PC-3 (cell line): ENCODE measurements at places on chromosomes 16 and 17. TPM values are rescaled to one million over a fixed set of nuclear protein-coding genes. Genes with fewer than 3 reads are reported as not detected.

ZNF205 gene
- 19.0 and 27.0 TPM in 2 replicates for total RNA-seq

C16orf90 gene
- total RNA-seq = not detected in 2 replicates

COPZ2 gene
- 0.63 and 1.3 TPM in 2 replicates for total RNA-seq

GRCh38 chr17:64491034-64491860 lies 5.6 kb downstream of the POLG2 start:
- peak; percentile 67 for DNase-seq

GRCh38 chr17:298791-299450 lies 53.7 kb downstream of the RPH3AL start:
- DNase-seq = no peak

DNA sequence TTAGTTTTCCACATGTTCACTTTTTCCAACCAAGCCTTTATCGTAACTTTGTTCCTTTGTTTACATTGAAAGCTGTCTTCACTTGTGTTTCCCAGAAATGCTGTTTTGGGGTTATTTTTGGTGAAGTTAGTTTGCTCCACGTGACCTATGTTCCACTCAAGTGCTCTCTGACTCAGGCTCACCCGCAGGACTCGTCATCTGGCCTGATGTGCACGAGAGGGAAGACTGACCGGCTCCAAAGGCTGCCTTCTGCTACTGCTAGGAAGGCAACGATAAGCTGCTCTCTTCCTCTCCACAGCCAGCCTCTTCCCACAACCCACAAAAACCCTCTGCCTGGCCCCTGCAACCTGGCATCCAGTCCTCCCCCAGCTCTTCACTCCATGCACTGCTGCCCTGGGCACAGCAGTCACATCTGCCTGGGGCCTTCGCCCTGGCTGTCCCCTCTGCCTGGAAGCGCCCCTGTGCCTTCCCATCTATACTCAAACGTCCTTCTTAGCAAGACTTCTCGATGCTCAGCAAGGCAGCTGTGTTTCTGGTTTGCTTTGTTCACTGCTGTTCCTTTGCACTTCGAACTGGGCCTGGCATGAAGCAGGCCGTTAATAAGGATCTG lies 28.0 kb downstream of the ZCCHC14 start:
- peak; percentile 61 for DNase-seq

DNA sequence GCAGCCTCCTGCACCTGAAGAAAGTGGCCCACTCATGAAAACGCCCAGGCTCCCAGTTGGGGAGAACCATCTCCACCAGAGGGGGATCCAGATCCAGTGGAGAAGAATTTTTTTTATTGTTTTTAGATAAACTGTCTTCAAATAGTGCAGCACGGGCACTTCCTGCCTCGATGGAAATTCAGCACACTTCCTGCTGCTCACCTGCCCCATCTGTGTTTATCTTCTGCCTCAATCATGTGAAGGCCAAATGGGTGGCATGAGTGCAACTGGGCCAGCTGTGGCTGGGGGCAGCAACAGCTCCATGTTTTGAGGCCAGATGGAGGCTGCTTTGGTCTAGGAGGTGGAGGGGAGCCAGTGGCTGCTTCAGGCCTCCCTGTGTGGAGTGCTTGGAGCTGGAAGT lies 75.9 kb upstream of the WSB1 start:
- DNase-seq = no peak

GRCh38 chr16:57169327-57169726 lies 16.5 kb downstream of the PSME3IP1 start:
- DNase-seq = no peak

GRCh38 chr16:1152123-1152638 lies 725 bp upstream of the CACNA1H start:
- no peak for DNase-seq

DNA sequence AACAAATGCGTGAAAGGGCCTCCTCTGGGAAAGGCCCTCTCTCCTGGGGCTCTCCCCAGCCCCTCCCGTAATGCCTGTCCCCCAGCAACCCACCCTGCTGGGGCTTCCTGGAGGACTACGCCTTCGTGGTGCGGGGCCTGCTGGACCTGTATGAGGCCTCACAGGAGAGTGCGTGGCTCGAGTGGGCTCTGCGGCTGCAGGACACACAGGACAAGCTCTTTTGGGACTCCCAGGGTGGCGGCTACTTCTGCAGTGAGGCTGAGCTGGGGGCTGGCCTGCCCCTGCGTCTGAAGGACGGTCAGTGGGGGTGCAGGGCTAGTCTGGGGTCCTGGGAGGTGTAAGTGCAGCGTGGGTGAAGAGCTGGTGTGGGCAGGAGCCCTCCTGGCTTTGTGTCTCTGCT lies 4.9 kb downstream of the SPATA20 start:
- DNase-seq = no peak
